ENCODE measurements at places on chromosomes 11 and 22.

- no peak for DNase-seq
These were observed 569.3 kb downstream of the MIAT start for GRCh38 chr22:27226666-27227065.

DNA sequence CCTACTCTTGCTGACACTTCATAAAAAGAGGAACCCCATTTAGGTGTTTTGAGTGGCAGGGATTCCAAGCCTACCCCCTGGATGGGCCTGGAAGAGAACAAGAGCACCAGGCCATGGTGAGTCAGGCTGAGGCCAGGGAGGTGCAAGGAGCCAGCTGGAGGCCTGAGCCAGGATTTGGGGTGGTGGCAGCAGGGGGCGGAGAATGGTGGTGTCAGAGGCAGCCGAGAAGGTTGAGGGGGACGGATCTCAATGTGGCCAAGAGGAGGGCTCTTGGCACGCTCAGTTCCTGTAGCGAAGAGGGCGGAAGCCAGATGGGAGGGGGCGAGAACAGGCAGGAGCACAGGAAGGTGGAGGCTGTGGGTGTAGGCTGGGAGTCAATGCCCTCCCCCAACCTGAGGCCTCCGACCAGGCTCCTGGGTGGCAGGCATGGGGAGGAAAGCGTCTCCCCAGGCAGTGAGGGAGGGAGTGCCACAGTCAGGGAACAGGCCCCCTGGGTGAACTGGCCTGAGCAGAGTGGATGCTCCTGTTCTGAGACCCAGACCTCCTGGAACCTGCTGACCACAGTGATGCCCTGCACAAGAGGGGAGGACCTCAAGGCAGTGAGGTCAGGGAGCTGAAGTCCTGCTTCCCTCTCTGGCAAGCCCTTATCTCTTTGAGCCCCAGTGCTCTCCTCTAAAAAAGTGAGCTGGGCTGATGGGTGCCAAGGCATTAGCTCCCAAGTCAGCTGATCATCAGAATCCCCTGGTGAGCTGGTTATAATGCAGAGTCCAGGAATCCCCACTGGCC lies 13.9 kb downstream of the RTN4RL2 start:
- no peak for DNase-seq

DNA sequence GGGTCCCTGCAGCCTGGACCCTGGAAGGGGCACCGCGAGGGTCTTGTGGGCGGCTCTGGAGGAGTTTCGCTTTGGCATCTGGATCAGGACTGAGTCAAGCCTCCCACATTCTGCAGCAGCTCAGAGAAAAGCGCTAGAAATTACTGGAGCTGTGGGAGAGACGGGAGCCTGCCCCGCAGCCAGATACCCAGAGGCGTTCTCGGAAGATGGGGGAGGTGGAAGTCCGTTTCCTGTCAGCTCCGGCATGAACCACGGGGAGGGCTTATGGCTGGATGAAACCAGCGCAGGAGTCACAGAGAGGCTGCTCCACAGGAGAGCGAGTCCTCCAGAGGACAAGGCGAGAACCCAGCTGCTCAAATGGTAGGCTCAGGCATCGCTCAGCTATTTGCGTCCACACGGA lies 379.3 kb downstream of the OPCML start:
- DNase-seq = no peak

DNA sequence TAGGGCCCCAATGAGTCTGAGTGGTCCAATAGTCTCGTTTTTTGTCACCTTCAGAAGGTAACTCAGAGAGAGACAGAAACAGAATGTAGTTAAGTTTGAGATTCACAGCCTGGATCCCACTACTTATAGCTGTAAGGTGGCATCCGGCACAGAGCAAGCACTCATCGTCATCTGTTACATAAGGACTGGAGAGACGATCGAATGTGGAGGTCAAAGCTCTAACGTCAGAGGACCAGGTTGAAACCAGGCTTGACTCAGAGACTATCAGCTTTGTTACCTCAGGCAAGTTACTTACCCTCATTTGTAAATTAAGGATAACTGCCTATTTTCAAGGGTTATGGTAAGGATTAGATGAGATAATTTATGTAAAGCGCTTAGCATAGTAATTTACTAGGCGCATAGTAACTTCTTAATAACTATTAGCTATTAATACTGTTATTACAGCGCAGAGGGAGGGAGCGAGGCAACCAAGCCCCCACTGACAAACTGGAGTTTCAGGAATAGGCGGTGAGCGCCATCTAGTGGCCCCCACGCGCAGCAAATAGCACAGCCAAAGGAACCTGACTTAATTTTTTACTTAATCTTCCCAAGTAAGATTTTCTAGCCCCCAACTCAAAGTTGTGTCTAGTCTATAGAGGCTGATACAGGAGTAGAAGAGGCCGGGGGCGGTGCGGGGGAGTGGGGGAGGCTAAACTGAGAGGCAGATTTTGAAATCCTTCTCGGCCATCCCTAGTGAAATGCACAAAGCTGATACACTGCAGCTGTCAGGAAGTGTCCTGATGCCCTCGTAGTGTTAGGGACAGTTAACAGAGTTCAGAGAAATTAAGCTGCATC lies 29.0 kb upstream of the API5 start:
- DNase-seq = peak; percentile 24

- no peak for DNase-seq
These were observed 373.6 kb upstream of the DDI1 start for GRCh38 chr11:103662880-103663279.

- no peak for DNase-seq
These were observed 29.8 kb downstream of the CAPN1 start for GRCh38 chr11:65211293-65212105.

DNA sequence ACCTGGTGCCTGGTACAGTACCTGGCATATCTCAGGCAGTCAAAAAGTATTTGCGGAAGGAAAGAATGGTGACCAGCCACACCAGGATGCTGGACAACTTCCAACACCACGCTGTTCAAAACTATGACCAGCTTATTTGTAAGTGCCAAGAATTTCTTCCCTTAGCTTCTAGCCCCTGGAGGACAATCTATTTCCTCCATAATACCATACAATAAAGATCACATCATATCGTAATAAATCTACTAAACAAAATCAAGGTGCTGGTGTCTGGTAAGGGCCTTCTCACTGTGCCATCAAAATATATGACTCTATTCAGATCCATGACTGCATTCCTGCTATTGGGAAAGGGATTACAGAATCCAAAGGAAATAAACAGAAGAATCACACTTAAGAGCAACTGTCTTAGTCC lies 51.5 kb downstream of the ALG9 start:
- no peak for DNase-seq

- no peak for DNase-seq
These were observed 108.4 kb upstream of the TIMP3 start for GRCh38 chr22:32693102-32693501.

- DNase-seq = no peak
These were observed 14.8 kb downstream of the TMEM123 start for GRCh38 chr11:102437727-102438126.

GRCh38 chr11:117226388-117227385 lies 5.2 kb downstream of the PCSK7 start:
- DNase-seq = peak; percentile 75

- DNase-seq = no peak
These were observed 7.4 kb upstream of the ANO1 start for GRCh38 chr11:70070706-70071105.

- DNase-seq = no peak
These were observed 84.6 kb downstream of the C22orf31 start for GRCh38 chr22:28977060-28977459.

DNA sequence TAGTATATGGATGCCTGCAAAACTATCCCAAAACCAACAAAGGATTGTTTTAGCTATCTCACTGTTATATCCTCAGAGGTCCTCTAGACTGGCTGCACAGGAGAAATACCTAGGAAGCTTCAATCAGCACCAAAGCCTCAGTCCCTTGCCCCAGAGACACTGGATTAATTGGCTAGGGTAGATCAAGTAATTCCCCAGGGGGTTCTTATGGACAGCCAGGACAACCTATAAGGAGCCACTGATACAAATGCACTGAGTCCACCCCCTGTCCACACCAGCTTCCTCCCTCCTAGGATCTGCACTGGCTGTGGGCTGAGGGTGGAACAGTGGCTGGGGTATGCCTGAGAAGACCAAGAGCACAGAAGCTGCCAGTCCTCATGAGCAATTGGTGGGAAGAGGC lies 16.3 kb downstream of the ADORA2A start:
- no peak for DNase-seq

DNA sequence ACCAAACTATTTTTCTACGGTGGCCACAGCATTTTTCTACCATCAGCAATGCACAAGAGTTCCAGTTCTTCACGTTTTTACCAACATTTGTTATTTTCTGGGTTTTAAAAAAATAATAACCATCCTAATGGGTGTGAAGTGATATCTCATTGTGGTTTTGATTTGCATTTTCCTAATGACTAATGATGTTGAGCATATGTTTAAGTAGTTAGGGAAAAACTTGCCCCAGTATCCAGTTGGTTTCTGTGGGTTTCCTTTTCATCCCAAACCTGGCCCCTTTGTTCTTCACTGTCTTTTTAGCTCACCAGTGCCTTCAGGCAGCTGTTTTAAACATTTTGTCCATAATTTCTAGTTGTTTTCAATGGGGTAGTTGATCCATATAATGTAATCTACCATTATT lies 14.7 kb upstream of the PTS start:
- no peak for DNase-seq

- no peak for DNase-seq
These were observed 908.6 kb downstream of the NTM start for GRCh38 chr11:132278801-132279574.

GRCh38 chr11:117908959-117909610 lies 20.1 kb downstream of the TMPRSS13 start:
- DNase-seq = no peak

- DNase-seq = no peak
These were observed 9.3 kb downstream of the RNH1 start for GRCh38 chr11:497565-498296.

DNA sequence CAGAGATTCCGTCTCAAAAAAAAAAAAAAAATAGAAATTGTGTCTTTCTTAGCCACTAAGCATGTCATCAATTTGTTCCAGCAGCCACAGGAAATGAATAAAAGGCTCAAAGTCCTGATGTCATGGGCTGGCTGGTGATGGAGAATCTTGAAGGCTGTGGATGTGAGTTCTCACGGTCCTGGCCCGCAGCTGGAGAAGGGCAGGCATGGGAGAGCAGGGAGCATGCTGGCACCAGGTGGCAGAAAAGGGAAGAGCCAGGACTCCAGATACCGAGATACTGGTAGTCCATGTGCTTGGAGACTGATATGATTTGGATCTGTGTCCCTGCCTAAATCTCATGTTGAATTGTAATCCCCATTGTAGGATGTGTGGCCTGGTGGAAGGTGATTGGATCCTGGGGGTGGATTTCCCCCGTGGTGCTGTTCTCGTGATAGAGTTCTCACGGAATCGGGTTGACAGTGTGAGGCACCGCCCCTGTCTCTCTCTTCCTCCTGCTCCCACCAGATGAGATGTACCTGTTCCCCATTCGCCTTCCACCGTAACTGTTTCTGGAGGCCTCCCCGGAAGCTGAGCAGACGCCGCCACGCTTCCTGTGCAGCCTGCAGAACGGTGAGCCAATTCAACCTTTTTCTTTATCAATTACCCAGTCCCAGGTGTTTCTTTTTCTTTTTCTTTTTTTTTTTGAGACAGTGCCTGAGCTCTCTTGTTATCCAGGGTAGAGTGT lies 18.1 kb downstream of the MRGPRD start:
- DNase-seq = no peak

DNA sequence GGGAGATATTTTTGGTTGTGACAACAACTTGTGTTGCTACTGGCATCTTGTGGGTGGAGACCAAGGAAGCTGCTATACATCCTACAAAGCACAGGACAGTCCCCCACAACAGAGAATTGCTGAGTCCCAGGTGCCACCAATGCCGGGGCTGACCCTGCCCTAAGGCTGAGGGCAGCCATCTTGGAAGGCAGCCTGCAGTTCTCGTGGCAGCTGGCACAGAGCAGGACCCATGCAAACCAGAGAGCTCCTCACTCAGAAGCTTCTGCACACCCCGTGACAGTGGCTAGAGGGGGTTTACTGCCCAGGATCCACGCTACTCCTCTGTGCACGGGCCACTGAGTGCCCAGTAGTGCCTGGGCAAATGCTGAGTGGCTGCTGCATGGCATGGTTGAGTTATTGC lies 143.4 kb downstream of the CTTN start:
- no peak for DNase-seq

GRCh38 chr11:93116641-93117441 lies 81.0 kb downstream of the SLC36A4 start:
- no peak for DNase-seq

DNA sequence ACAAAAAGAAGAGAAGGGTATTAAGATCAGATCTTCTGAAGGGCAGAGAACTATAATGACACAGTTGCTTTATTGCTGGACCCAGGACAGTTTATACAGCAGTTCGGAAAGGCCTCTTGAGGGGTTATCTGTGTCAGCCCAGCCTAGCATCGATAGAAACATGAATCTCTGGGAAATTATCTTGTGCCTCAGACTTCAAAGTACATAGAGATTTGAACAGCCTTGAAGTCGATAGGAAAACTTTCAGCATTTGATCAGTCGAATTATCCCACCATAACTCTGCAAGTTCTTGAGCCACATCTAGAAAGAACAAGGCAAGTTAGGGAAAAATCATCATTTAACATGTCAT lies 2.5 kb upstream of the LMO2 start:
- no peak for DNase-seq

DNA sequence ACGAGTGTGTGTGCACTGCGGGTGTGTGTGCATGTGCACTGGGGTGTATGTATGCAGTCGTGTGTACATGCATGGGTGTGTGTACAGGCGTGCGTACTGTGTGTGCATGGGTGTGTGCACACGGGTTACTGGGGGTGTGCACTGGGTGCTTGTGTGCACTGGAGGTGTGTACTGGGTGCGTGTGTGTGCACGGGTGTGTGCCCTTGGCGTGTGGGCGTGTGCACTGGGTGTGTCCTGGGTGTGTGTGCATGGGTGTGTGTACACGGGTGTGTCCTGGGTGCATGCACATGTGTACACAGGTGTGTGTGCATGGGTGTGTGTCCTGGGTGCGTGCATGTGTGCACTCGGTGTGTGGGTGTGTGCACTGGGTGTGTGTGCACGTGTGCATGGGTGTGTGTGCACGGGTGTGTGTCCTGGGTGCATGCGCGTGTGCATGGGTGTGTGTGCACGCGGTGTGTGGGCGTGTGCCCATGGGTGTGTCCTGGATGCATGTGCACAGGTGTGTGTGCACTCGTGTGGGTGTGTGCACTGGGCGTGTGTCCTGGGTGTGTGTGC lies 39.1 kb downstream of the BRSK2 start:
- no peak for DNase-seq

GRCh38 chr11:122516686-122517085 lies 138.8 kb upstream of the UBASH3B start:
- no peak for DNase-seq

GRCh38 chr11:12922980-12923507 lies 86.1 kb upstream of the RASSF10 start:
- no peak for DNase-seq

GRCh38 chr11:123484448-123484847 lies 54.4 kb downstream of the GRAMD1B start:
- DNase-seq = no peak

GRCh38 chr11:116279511-116279910 lies 493.3 kb downstream of the BUD13 start:
- no peak for DNase-seq

DNA sequence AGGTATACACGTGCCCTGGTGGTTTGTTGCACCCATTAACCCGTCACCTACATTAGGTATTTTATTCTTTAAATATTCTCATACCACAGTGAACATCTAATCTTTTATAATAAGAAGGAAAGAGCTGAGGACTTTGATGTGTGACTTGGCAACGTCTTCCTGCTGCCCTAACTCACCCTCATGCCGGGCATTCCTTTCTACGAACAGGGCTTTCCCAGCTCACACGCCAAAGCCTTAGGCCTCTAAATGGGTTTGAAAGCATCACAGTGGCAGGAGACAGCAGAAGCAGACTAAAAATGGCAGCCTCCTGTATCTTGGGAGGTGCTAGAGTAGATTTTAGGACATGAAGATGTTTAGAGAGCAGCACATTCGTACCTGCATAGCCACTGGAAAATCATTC lies 52.6 kb downstream of the CLTCL1 start:
- no peak for DNase-seq

Data from GM19239 (cell line).